Activated naive CD4-positive, alpha-beta T cell treated with anti-CD3 and anti-CD28 coated beads, Interleukin-2, amount 50 U/mL, for 72 hours (primary cell): ENCODE measurements at places on chromosomes 13 and 19. TPM values are rescaled to one million over a fixed set of nuclear protein-coding genes. Genes with fewer than 3 reads are reported as not detected.

DNA sequence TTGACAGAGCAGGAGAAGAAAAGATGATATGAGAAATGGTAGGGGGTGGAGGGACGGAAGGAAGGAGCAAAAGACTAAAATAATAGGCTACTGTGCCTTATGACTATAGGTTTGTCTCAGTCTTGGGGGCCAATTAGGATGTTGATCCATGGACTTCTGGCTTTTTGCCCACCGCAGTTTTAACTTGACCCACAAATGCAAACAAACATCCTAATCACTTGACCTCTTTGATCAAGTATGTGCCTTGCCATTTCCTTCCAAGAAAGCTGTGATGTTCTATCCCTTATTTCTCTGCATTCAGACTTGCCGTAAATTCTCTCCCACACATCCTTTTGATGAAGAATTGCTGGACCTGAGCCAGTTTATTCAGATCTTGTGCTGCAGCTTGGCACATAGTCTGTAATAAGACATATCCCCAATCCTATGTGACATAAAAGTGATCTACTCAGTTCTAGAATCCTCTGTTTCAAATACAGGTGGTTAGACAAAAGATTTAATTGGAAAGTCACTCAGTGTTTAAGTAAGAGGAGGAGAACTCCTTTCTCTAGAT, 62.8 kb downstream of the TPT1 start:
- DNase-seq, result no peak

DNA sequence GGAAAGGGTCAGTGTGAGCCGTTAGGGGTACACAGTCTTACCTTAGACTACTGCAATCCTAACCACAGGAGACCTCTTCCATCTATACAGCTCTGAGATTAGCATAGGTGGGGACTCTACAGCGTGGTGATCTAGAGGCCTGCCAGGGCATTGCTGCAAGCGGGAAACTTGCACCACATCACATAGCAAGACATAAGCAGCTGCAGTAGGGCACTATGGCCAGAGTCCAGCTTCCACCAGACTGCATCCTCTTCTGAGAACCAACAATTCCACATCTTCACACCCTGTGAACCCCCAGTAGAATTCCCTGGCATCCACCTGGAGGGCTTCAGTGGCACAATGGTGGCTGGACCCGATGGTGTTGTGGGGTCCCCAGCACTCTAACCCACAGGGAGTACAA, 1564.3 kb upstream of the PRR20A start:
- no peak for DNase-seq

HDGFL2 gene
- total RNA-seq, result 49.2 TPM

KLK3 gene
- not detected for total RNA-seq

DNA sequence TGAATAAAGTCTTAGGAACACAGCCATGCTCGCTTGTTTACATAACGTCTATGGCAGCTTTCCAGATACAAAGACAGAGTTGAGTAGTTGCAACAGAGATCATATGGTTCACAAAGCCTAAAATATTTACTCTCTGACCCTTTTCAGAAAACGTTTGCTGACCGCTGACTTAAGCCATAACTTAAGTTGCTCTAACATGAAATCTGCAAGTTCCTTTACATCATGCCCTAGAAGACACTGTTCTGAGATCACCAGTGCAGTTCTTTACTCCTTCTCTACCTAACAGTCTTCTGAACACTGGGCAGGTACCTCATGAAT, 166.4 kb downstream of the DCLK1 start:
- no peak for DNase-seq

GRCh38 chr13:48969685-48970084, 6.0 kb upstream of the FNDC3A start:
- no peak for DNase-seq

DNA sequence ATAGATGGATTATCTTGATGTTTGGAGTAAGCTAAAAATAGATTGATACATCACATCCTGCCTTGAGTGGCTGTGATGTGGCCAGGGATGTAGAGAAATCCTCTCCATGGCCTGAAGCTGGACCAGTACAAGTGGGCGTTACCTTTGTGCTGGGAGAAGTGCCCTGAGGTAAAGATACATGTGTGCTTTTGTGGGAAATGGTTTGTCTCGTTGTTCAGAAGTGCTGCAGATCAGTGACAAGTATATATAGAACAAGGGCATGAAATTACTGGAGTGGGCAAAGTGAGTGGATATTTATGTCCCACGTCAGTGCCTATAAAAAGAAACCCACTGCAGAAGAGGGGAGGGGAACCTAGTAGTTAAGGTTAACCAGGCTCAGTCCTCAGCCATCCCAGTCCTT, 12.2 kb upstream of the ZNF304 start:
- DNase-seq, result no peak

DNA sequence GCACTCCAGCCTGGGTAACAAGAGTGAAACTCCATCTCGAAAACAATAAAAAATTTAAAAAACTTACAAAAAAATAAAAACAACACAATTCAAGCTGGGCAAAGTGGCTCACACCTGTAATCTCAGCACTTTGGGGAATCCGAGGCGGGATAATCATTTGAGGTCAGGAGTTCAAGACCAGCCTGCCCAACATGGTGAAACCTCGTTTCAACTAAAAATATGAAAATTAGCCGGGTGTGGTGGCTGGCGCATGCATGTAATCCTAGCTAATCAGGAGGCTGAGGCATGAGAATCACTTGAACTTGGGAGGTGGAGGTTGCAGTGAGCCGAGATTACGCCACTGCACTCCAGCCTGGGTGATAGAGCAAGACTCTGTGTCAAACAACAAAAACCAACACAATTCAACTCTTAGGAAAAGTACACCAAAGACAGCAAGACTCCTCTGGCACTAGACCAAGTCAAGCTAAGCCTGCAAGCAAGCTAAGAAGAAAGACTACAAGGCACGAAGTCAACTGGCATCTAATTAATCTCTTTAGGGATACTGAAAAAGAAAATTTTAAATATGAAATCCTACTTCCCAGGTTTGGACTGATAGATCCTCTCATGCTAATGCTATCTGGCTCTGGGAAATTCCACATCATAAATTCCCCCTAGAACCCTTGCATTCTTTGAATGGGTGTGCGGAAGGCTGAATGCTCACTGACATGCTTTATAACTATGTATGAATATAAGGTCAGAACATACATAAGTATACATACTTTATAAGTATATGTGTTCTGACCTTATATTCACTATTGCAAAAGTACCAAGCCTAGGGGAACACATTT, 7.9 kb downstream of the PBX4 start:
- no peak for DNase-seq

- DNase-seq, result no peak
These were observed 3.8 kb upstream of the PRR12 start for GRCh38 chr19:49587227-49587626.

DNA sequence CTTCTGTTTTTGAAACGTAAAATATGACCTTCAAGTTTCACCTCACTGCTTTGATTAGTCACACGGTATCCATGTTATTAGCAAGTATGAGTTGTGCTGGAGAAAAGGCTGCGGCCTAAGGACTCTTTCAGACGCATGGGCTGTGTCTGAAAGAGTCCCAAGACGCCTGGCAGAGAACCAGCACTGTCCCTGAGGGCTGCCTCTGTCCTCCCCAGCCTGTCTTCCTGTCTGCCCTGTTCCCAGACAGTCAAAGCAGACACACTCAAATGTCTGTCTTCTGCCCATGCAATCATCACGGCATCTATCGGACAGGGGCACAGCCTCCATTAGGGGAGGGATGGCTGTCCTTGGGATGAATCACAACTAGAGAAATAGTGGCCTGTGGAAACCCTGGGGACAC, 65.5 kb downstream of the DPY19L3 start:
- no peak for DNase-seq

- DNase-seq, result no peak
These were observed 919 bp downstream of the DACT3 start for GRCh38 chr19:46660008-46660517.

DNA sequence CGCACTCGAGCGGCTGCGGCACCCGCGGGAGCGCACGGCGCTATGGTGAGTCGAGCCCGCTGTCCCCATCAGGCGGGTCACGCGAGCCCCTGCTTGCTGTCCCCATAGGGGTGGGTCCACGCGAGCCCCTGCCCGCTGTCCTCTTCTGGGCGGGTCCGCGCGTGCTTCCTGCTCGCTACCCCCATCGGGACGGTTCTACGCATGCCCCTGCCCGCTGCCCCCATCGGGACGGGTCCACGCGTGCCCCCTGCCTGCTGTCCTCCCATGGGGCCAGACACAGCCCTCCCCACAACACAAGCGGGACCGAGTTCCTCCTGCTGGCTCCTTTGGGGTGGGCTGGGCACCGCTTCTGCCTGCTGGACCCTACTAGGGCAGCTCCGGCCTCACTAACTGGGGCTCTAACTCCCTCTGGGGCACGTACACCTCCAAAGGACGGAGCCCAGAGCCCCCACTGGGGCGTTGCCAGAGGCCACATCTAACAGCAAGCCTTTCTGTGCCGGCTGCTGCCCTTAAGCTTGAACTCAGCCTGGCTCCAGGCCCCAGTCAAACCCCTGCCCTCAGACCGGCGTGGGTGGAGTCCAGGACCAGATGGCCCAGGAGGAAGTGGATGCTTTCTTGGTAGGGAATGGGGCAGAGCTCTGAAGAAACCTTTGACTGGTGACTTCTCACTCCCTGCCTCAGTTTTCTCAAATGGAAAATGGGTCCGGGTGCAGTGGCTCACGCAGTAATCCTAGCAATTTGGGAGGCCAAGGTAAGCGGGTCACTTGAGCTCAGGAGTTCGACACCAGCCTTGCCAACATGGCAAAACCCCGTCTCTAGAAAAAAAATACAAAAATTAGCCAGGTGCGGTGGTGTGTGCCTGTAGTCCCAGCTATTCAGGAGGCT, 722 bp downstream of the COLGALT1 start:
- peak; percentile 24 for DNase-seq

DNA sequence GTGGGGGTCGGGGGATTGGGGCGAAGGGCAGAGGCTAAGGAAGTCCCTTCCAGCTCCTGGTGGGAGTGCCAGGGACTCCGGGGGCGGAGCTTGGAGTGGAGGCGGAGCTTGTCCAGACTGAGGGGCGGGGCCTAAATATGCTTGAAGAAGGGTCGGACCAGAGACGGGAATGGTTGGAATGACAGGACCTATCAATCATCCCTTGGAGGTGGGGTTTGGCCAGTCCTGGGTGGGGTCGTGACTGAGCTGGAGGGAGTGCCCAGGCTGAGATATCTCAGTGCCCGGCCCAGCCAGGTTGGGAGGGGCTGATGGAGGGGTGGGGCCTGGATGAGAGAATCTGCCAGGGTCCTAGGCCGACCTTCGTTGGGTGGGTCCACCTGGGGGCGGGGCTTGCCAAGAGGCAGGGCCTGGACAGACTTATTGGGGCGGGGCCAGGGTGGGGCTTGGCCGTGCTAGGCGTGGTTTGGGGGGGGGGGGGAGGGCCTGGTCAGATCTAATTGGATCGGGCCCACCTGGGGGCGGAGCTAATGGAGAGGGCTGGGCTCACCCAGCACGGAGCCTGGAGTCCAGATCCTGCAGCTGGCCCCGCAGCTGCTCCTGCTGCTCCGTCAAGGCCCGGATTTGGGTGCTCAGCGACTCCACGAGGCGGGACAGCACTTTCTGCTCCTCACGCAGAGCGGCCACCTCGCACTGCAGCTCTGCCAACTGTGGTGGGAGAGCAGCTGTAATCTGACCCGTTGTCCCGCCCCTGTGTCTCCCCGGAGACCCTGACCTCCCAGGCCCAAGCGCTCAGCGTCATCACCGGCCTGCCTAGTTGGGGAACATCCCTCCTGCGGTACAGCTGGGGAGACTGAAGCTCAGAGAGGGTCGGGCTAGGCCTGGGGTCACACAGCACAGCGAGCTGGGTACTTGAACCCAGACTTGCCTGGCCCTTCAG, 2.6 kb upstream of the WIZ start:
- DNase-seq, result no peak

IGFL2 gene
- total RNA-seq, result 1.0 TPM

DNA sequence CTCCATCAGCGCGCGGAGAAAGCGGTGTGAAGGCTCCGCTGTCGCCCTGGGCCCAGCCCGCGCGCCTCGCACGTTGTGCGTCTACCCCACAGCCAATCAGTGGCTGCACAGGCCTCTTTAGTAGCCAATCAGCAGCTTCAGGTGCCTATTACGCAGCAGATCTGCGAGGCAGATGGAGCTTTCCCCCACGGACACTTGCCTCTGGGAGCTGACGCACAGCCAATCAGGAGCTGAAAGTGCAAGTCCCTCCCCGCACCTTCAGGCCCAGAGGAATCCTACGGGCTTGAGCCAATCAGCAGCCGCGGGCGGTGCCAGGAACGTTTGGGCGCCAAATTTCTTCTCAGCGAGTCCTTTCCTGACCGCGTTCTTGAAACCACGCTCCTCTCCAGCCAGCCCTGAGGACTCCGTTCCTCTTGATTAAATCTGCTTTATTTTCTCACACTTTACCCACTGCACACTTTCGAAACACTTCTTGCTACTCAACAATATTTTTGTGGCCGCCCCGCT, 39.9 kb downstream of the SIGLEC7 start:
- DNase-seq, result no peak

IGFL3 gene
- not detected for total RNA-seq

TMEM59L gene
- not detected for total RNA-seq

KLF1 gene
- total RNA-seq, result 0.46 TPM

GADD45B gene
- total RNA-seq, result 94.1 TPM

GRCh38 chr19:1651568-1652291, 685 bp downstream of the TCF3 start:
- peak; percentile 40 for DNase-seq

GRCh38 chr19:3768015-3768747, 3.8 kb downstream of the RAX2 start:
- DNase-seq, result no peak

DNA sequence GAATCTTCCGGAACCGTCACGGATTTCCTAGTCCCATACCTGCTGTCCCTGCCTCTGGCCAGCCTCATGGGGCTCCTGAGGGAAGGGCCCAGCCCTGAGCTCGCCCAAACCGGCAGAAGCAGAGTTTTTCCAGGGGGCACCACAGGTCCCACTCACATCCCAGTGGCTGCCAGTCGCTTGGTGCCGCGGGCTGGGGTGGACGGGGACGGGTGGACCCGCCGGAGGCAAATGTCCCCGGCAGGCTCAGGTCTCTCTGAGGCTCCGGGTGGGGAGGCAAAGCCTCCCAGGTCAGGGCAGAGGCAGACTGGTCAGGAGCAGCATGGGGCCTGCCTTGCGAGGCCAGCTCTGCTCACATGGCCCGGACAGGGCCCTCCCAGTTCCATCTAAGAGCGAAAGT, 24.8 kb downstream of the ADPRHL1 start:
- DNase-seq, result no peak

FFAR3 gene
- total RNA-seq, result 5.1 TPM

CASP14 gene
- not detected for total RNA-seq

GRCh38 chr13:99859178-99860177, 112.1 kb downstream of the ZIC5 start:
- DNase-seq, result peak; percentile 82

DNA sequence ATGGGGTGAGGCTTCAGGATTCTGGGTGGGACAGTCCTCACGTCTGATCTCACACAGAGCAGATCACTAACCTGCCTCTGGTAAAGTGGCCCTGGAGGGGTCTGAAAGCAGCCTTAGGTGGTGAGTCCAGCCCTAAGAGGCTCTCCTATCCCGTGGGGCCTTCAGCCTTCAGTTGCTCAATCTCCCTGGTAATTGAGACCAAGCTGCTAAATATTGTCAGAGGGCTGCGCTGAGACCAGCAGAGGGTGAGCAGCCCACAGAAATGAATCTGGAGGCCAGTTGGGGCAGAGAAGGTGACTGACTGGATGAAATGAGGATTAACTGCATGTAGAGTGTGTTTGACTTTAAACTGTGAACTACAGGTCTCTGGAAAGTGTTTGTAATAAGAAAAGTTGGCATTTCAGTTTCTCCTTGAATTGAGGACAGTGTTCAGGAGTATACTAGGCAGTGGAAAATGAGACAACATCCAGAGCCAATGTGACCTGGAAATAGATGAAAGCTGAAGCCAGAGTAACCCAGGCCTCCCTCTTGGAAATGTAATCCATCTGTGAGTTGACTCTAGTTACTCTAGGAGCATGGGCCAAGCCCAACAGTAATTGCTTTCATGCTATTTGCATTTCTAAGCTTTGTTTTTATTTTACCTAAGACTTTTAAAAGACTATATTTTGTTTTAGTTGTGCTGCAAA, 14.3 kb upstream of the HSPH1 start:
- DNase-seq, result no peak
